ENCODE measurements at places on chromosomes 7 and 10.

DNA sequence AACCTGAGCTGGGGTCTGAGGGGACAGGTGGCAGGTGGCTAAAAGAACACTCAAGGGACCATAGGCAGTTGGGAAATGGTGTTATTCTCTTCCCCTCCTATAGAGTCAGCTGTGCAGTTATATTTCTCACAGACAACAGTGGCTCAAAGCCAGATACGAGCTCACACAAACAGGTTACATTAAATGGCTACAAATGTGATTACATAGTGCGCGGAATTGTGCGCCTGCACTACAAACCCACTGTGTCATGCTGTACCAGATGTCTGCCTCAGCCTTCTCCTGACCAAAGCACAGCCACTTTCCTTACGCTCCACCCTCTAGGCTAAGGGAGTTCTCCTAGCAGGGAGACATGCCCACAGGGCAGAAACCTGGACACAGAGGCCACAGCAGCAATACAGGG, 387.2 kb downstream of the CNTNAP2 start:
- DNase-seq = no peak

- no peak for DNase-seq
Measured at GRCh38 chr7:114916261-114916892, 5.5 kb upstream of the MDFIC start.

DNA sequence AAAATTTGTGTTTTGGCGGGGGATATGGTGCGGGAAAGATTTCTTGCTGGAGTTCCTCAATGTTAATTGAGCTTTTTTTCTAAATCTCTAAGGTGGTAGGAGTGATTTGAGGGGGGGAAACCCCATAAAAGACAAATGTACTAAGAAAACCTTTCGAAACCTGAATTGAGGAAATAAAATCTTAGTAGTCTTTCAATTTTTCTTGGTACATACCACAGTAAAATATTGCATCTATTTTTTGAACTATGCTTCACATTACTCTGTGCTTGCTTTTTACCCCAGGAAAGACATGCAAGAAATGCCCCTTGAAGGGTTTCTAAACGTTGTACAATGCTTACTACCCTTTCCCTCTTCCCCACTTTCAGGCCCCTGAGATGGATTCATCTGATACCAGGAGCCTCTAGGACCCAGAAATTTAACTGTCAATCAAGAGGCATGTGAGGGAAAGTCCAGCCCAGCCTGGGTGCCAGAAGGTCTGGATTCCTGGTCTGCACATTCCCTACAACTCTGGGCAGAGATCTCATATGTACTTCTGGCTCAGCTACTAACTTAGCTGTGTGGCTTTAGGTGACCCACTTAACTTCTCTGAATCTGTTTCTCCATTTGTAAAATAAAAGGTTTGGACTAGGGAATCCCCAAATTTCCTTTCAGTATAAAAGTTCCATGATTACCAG, 5.8 kb upstream of the PDCD4 start:
- no peak for DNase-seq

GRCh38 chr7:94449151-94449725, 54.5 kb downstream of the COL1A2 start:
- DNase-seq = no peak
